ENCODE measurements at places on chromosomes 6 and 20.

DNA sequence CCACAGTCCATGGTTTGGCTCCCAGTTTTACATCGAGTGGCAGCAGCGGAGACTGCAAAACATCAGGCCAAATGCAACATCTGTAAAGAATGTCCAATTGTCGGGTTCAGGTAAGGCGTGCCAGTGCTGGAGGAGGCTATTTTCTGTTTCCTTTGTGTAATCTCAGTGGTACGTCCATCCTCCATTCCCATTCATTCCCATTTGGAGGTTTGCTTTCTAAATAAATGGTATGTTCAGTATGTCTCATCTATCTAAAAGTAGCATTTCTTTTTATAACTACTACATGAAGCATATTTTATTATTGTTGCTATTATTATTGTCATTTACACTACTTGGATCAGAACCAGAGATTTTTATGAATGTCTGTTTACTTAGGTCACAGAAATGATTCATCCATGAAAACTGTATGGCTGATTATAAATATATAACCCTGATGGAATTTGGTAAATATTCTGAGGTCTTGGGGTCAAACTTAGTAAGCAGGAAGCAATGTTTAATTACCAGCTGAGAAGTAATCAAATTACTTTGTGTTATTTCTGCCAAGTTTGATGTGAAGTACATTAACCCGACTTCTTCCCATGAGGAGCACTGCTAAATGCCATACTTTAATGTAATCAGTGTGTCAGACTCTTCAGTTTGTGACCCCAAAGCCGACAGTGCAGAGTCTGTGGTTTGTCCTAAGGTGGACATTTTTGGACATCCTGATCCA is 512.9 kb downstream of the UTRN start:
- no peak for DNase-seq

- DNase-seq, result no peak
Observed at GRCh38 chr6:14444295-14444972, 326.9 kb downstream of the CD83 start.

DNA sequence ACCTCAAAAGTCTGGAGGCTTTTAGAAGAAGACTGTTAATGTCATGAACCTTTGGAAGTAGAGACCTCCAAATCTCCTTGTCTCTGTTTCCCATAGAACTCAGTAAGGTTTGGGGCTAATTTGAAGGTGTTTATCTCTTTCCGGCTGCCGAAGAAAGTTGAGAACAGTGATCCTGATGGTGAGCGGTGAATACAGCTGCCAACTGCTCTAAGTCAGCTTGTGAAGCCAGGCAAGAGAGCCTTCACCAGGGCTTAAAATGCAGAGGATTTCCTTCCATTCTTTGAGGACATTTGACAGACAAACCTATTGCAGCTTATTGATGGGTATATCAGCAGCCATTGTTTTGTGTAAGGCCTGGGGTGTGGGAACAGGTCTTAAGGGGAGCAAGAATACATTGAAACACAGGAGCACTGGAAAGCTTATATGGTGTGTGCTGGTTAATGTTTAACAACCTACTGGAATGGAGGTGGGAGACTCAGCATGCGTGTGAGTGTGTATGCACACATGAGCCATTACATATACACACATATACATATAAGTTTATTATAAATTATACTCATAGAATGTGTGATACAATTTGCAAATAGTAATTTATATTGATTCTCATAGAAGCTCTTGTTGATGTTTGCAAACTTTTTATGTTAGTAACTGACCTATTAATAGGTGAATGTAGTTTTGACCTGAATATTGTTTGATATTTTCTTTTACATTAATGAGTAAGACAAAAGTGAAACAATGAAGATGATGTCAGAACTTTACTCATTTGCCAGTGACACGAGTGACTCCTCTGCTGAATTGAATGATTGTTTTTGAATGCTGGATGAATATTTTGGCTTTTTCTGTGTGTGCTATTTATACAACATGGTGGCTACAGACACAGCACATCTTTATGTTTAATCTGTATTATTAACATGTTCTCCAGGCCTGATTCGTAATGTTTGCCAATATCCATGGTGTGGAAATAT is 18.1 kb downstream of the PLEKHG1 start:
- DNase-seq, result no peak

- no peak for DNase-seq
Observed at GRCh38 chr6:157271441-157271840, 51.9 kb downstream of the TMEM242 start.

- DNase-seq, result no peak
Observed at GRCh38 chr6:4030669-4031068, 48.3 kb downstream of the FAM217A start.

DNA sequence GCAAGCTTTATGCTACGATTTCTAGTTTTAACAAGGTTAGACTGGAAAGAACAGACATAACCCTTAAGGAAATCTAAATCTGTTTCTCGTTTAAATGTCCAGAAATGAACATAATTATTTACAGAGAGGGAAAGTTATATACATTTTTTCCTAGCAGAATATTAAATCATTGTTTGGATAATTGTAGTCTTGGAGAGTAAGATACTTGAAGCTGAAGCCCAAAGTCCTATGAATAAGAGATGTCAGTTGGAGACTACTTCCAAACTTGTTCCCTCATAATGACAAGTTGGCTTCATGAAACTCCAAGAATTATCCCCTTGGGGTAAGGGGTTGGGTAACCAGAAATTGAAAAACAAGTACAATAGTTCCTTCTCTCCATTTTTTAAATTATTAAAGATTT is 911.1 kb upstream of the MAN1A1 start:
- no peak for DNase-seq

DNA sequence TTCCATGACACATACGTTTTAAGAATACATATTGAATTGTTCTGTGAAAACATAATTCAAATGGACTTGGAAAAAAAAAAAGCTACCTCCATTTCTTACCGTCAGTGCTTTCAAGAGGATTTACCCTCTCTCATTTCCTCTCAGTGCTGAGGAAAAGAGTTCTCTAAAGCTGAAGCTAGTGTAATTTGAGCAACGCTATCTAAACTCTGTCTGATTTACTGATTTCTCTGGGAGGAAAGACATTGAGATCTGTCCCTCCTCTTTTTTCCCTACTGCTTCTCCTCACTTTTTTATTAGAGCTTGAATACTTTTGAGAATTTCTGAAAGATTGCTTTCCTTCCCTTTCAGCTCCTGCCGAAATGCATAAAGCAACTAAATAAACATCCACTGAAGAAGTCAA is 41.2 kb upstream of the GRIK2 start:
- DNase-seq, result no peak

DNA sequence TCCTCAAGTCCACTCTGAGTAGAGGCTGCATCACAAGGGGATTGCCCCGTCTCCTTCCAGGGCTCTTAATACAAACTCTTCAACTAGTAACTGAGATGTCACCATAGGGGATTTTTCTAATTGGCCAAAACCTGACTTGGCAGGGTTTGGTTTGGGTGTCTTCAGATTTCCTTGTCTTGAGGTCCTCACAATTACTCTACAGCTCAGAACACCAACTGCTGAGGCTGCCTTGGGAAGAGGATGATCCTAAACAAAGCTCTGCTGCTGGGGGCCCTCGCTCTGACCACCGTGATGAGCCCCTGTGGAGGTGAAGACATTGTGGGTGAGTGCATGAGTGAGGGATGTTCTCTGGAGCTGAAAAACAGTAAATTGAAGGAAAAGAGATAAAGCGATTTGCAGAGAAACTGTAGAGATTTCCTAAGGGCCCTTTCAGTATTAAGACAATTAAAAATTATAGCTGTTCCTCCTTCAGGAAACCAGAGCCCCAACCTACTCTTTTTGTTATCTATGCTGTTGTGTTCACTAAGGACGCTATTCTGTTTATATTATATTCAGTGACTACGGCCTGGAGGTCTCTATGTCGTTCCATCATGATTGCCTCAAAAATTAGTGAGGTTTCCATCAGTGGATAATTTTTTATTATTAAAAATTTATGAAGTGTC is at the start of gene HLA-DQA1:
Gene HLA-DQA1 (plus strand): TSS at position 188 of the 662 bp plus-strand sequence. CDS start 53 bp downstream, at position 241.
- DNase-seq, result no peak

DNA sequence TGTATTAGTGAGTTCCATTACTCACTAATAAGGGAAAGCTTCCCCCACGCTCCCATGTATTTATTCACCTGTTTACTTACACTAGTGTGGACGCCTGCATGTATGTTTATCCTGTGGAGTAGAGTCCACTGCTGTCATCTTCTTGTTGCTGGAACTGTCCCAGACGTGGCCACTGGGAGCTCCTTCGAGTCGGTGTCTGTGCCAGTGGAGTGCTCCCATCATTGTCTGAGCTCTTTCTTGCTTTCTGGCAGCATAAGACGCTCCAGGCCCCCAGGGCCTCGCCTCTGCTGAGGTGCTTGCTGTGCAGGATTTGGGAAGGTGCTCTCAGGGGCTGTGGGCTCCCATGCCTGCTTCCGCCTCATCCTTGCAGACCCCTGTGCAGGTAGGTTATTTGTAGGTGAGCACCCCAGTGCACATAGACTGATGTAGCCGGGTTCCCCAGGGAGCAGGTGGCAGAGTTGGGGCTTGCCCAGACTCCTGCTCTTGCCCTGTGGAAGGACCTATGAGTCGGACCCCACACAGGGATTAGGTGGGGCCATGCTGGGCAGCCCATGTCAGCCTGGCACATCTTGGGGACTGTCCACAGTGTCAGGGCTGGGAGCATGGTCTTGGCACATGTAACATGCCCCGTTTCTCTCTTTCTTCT is 16.6 kb downstream of the PHACTR3 start:
- no peak for DNase-seq

- DNase-seq, result no peak
Observed at GRCh38 chr6:170108890-170109587, 181.8 kb downstream of the DLL1 start.

DNA sequence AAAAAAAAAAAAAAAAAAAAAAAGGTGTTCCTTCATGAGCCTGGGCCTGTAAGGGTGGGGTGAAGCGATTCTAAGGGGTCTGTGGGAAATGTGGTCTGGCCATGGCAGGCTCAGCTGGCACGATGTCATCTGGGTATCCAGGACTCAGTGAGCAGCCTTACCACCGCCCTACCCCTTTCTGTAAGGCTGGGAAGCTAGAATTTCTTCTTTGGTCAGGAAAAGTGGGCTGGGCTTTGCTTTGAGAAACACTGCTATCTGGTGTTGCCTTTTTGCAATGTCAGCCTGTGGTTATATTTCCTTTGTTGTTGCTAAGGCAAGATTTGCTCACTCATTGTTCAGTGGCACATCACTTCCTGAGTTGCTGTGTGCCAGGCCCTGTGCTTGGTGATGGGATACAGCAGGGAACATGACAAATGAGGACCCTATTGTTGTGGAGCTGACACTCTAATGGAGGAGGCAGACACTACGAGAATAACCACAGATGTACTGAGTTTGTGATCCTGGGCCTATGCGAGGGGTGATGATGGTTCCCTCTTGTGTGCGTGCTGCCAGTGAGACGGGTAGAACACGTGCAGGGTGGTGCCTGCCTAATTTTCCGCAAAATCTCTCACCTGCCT is 45.9 kb upstream of the ZNFX1 start:
- peak; percentile 2 for DNase-seq

- no peak for DNase-seq
Observed at GRCh38 chr6:25042984-25043725, 107.4 kb upstream of the RIPOR2 start.

GRCh38 chr6:90233994-90234393 is 62.6 kb downstream of the BACH2 start:
- peak; percentile 67 for DNase-seq

DNA sequence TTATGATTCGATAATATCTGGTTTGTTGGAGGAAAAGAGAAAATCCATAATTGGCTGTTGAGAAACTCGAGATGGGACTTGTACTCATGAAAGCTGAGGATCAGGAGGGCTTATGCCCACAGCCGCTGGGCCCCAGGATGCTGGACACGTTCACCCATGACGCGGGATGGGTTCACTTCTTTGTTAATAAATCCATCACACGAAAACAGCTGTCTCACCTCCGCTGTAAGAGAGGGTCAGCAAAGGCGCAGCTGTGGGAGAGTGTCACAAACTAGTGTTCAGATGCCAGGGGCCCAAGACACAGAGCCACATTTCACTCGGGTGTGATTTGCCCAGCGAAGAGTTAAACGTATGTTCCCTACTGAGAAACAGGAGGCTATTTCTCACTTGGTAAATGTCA is 315.1 kb downstream of the THBS2 start:
- DNase-seq, result no peak

- DNase-seq, result peak; percentile 53
Observed at GRCh38 chr20:45290677-45291355, 15.8 kb upstream of the RBPJL start.

DNA sequence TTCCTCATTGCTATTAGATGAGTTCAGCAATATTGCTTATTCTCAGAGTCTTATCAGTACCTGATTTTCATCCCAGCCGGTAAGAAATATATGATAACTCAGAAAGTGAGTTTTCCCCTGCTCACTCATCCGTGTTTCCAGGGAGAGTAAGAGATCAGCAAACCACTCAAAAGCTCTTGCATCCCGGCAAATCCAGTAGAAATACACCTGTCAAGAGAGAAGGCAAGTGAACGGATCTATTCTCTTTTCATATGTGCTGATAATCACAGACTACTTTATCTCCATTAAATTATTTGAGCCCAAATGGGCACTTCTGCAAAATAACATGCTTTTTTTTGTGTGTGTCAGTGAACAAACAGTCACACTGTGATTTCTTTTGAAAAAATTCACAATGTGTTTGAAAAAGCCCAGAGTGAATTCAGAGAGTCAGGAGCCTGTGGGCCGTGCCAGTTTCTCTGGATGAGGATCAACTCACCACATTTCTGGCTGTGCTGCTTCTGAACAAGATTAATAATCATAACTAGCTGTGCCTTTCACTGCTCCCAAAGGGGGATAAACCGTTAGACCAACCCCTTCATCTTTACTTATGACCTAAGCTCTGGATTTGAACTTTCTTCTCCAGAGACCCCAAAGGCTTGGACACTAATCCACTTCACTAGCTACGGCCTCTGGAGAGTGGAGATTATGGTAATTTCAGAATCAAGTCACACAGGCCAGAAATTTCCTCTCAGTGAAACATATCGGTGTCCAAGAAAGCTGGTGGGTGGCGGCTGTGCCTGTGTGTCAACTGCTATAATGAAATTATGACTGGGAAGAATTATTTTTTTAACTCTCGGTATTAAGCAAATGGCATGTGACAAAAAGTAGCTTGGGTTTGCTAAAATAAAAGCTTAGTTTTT is 44.2 kb downstream of the NOX3 start:
- no peak for DNase-seq

DNA sequence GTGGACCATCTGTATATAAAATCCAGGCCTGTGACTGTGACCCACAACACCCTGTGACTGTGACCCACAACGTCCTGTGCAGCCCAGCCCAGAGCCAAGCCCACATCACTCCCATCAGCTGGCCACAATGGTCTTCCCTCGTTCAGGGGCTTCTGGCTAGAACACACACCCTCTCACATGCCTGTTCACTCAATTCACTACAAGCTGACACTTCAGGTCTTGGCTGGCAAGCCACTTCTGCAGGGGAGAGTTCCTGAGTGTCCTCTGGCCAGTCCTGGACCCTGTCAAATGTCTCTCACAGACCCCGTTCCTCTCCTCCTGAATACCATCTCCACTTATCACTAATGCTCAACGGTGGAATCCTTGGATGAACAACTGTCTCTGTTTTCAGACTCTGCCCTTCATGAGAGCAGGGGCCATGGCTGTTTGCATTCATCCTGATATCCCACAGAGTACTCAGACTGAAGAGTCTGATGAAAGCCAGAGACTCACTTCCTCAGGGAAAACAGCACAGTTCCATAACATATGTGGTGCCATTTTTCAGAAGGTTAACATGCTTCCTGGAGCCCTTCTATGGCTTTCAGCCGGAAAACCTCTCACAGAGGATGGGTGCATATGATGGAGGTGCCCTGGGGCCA is 56.0 kb downstream of the MYH7B start:
- DNase-seq, result no peak
